ENCODE measurements at places on chromosomes 2 and 18.

DNA sequence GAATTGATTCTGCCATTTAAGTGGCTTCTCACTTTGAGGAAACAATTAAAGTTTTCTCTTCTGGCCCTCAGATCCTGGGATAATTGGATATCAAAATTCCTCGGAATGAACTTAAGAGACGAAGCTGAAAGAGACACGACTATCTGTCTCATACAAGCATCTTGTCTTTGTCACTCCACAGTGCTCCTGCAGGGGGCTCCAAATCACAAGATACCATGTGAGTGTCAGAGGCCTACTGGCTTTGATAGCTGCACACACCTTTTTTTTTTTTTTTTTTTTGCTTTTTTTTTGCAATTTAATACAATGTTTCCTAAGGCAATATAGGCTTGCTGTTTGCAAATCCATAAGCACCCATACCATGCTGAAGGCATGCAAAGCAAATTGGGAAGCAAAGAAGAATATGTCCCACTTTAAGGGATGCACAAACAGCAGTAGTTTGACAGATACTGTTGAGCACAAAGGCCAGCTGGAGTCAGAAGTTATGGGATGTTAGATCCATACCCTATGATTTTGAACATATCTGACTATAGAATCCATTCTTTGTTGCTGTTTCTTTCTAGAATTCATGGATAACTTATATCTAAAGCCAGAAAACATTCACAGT, 109.0 kb upstream of the CBLN2 start:
- no peak for DNase-seq

DNA sequence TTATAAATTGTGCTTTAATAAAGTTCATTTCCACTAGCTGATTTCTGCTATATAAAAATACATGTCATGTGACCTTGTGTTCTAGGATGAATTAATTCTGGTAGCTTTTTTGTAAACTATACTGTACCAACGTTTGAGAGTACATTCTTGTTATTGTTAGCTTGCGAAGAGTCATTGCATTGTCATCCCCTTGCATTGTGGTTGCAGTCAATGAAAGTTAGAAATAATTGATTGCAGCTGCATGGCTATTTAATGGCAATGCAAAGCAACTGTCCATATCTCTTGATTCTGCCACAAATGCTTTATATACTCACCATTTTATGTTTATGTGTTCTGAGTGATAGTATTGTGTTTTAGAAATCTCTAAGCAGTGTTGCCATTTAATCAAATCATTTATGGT, 91.6 kb downstream of the ZNF407 start:
- DNase-seq = no peak

- DNase-seq = no peak
Measured at GRCh38 chr2:47076586-47077441, 78.3 kb downstream of the STPG4 start.

- no peak for DNase-seq
Measured at GRCh38 chr2:217617616-217618022, 385.2 kb downstream of the TNS1 start.

DNA sequence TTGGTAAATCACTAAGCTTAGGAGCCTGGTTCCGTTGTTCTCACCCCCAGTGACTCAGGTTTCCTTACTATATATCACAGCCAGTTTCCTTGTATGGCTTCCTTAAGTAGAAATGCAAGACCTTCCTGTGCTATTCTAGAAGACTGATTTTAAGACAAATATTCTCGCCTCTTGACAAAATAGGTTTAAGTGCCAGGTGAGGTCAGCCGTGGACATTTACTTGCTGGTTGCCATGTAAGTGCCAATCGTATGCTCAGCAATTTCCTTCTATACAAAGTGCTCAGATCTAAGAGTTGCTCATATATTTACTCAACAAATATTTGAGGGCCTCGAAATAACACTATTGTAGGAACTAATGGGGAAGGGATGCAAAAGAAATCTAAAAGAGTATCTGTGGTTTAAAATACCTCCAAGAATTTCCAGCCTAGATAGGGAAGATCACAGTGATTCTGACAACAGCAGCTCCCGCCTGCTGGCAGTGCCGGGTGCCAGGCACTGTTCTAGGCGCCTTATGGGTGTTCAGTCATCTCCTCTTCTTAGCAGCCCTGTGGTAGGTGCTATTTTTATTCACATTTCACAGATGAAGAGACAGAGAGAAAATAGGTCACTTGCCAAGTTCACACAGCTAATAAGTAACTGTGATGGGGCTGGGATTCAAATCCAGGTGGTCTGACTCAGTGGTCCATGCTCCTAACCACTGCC, 95.3 kb upstream of the B3GNT7 start:
- DNase-seq = no peak

DNA sequence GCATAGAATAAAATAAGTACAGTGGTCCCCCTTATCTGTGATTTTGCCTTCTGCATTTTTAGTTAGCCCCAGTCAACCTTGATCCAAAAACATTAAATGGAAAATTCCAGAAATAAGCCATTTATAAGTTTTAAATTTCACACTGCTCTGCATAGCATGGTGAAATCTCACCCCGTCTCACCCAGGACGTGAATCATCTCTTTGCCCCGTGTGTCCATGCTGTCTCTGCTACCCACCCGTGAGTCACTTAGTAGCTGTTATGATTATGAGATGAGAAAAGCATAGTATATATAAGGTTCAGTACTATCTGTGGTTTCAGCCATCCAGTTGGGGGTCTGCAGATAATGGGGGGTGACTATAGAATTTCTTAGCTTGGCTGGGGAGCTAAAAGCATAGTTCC, 67.3 kb downstream of the RHBDD1 start:
- DNase-seq = no peak

DNA sequence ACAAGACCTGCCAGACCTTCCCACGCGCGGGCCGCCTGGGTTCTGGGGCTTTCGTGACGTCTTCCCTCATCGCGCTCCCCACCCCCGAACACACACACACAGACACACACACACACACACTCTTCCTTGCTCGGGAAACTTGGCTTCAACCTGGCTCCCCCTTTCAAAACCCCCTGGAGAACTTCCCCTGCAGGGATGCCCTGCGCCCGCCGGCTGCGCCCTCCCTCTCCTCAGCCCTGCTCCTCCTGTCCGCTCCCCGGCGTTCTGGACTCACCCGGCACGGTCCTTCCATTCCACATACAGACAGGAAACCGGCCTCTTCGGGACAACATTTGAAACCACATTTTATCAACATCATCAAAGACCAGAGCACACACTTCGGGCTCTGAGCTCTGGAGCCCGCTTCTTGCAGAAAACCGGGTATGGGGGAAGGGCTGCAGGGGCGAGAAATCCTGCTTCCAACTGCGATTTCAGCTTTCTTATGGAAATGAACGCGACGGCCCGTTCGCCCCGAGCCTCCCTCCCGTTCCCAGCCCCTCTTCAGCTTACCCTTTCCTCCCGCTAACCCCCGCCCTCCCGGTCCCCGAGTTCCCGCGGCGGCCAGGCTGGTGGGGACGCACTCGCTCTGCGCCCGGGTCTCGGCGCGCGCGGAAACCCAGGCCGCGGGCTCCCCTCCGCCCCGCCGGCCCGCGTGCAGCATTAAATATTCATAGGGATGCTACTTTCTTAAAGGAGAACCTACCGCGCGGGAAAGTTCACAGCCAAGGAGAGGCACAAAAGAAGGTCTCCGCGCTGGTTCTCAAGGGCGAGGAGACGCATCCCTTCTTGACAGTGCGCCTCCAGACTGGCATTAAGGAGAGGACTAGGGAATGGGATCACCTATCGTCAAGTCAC, 18.3 kb downstream of the POU3F3 start:
- no peak for DNase-seq

- no peak for DNase-seq
Measured at GRCh38 chr18:75809151-75809925, 381.8 kb upstream of the SMIM21 start.

DNA sequence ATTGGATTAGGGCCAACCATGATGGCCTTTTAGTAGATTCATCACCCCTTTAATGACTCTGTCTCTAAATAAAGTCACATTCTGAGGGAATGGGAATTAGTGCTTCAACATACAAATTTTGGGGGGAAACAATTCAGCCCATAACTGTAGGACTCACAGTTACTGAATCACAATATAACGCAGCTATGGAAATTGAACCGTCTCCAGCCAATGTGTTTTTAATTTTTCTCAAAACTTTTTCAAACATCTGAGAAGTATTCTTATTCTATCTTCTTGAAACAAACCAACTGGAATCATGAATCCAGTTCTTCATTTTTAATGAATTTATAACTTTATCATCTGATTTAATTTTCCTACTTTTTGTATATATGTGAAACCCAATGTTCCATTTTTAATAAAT, 373.1 kb upstream of the SYT4 start:
- no peak for DNase-seq

DNA sequence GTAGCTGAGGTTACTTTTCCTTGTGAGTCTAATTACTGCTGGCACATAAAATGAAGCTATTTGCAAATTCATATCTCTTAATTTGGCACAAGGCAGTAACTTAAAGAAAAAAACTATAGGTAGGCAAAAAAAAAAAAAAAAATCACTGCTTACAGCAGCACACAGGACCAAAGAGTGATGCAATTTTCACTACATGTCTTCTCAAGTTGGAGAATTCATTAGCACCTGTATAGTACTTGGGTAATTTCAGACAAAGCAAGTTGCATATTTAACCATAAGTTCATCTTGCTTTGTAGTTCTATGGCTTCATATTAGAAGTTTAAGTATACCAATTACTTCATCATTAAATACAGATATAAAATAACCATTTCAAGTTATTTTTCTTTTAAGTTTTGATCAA, 33.7 kb upstream of the RBBP8 start:
- no peak for DNase-seq

DNA sequence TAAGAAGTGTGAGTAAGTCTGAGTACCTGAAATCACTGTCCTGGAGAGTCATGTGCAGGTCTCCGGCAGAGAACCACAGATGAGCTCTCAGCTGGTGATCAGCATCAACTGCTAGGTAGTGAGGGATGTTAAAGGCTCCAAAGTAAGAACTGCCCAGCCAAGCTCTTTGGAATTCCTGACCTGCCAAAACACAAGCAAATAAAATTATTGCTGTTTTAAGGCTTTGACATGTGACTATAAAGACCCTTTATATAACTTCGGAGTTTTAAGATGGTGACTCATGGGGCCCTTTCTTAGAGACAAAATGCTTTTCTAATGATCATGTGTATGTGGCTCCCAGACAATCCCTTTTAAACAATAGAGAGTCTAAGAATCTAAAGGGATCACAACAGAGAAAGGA, 855.7 kb downstream of the TRIB2 start:
- DNase-seq = no peak

DNA sequence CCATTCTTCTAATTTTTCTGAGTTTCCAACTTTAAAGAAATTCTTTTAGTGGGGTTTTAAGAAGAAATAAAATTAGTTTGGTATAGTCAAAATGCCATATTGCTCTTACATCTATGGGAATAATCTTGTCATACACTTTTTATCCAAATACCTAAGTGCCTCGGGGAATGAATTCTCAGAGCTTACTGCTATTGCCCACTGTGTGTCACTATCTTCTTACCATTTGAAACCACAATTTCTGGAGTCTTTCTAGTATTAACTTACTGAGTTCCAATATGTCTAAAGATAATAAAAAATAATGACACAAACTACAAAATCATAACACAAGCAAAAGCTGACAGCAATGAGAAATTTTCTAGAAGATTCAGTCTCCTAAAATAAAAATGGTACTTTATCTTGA, 23.7 kb upstream of the DNAH6 start:
- no peak for DNase-seq

- DNase-seq = no peak
Measured at GRCh38 chr2:177397481-177398289, 5.1 kb downstream of the AGPS start.

DNA sequence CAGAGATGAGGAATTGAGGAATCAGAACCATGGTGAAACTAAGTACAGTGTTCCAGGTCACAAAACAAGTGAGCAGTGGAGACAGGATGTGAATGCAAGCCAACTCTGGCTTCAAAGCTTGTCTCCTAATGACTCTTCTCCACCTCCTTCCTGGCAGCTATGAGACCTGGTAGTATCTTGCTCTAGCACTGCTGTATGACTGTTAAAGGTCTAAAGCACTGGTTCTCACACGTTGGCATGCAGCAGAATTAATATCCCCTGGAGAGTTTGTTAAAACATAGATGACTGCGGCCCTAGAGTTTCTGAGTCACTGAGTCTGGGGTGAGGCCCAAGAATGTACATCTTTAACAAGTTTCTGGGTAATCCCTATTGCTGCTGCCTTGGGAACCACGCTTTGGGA, 63.3 kb downstream of the SUCLG1 start:
- DNase-seq = no peak

GRCh38 chr18:51383116-51383515, 185.6 kb upstream of the MEX3C start:
- DNase-seq = no peak

GRCh38 chr18:49949951-49950395, 136.6 kb upstream of the ACAA2 start:
- no peak for DNase-seq

DNA sequence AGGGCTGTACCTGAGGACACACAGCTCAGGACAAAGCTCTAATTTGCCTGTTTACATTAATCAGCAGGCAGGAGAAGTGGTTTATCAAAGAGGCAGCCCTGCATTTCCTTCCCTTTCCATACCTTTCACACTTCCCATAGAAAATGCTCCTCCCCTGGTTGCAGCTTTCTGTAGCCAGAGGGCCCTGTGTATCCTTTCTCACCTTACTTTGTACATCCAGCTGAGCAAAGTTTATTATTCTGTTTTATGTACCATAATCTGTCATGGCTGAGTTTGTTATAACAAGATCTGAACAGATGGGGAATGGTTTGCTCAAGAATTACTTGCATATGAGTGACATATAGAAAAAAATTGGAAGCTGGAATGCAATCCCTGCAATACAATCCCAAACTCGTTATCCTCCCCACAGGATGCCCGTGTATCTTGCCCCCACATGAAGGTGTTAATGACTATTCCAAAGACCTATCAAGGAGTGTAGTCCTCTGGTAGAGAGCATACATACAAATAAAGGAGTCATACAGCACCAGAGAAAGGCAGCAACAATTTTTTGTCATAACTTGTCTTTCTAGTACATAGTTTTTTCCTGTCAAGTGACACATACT, 1025.8 kb upstream of the KLHL29 start:
- DNase-seq = no peak

All from CD8-positive, alpha-beta memory T cell (primary cell).